Memory B cell (primary cell): ENCODE measurements at places on chromosomes 2 and 18.

GRCh38 chr2:232230560-232230959, 148.0 kb upstream of the ALPP start:
- no peak for DNase-seq

DNA sequence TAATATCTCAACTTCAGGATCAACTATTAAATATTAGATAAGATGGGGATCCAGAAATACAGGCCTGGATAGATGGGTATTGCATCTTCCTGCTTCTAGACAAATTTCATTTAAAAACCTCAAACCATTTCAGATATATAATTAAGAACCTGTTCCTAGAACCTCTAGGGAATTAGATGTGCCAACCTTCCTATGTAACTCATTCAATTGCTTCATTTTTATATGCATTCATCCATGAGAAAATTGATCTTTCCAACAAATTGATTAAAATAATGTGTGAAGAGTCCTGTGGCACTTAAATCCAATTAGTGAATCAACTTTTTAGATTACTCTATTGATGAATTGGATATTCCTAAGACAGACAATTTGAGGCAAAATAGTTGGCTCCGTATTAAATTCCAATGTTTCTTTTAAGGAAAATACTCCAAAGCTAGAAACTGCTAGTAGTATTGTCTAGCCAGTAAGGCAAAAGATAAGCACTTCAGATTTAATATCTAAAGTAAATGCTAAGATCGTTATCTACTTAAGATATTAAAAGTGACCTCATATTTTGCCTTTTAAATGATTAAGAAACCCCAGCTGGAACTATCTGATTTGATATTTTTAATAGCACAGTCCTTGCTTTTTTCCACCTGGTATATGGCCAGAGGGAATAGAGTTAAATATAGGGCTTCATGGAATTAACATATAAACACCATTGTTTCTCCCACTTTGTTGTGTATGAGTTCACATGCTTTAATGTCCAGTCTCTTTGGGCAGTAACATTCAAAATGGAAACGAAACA, 35.8 kb downstream of the DARS1 start:
- no peak for DNase-seq

DNA sequence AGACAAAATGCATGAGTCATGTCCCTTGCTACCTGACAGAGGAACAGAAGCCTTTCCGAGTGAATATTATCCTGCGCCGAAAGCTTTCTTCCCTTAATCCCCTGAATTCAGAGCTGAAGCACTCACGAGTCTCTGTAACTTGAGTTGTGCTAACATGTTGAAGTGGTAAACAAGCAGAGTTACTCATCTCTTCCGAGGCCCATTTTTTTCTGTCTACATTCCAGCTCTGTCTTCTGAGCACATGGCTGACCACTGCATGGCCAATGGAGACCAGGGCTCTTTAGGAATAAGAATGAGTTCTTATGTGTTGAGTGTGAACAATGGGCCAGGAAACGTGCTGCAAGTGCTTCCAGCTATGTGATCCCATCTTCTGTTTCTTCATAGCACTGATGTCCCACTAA, 73.1 kb upstream of the PID1 start:
- no peak for DNase-seq

DNA sequence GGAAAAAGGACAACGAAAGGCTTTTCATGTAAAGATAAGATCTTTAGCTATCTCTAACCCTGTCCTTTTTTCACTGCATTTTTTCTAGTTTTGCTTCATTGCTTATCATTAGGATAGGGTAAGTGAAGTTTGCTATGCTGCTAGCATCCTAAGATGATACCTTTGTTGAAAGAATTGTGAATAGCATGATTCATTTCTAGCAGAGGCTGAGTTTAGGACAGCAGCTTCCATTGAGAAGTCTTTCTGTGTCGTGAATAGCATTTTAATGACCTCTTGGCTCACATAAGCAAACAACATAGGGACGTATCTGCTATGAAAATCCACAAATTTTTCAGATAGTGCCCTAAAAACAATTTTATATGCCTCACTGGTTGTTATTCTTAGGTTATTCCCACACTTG, 36.4 kb upstream of the GAREM2 start:
- DNase-seq: no peak

GRCh38 chr2:176745543-176746200, 466.9 kb upstream of the HNRNPA3 start:
- DNase-seq: no peak

DNA sequence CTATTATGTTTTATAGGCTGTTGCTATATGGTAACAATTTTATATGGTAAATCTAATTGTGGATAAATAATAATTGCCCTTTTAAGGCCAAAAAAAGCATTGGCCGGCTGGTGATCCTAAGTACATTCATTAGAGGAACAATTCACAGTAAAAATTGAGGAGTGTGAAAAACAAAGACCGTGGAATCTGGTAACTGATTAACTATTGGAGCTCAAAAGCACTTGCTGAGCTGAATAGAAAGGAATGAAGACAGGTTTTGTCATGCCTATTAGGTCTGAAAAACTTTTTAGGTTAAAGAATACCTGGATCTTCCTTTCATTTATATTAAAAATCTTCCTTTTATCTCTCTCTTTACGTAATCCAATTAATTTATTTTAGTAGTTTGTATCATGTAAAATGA, 18.5 kb upstream of the RBBP8 start:
- no peak for DNase-seq

DNA sequence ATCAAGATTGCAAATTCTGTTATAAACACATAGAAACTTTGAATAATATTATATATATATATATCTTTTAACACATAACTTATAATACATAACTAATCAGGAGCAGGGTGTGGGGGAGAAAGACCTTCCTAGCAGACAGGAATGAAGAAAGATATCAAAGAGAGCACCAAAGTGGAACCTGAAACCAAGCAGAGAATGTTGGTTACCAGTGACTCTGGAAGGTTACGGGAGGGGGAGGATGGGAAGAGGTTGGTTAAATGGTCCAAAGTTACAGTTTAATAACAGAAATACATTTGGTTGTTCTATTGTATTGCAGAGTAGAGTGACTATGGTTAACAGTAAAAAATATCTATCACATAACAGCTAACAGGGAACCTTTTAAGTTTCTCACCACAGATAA, 366.7 kb downstream of the LRRTM4 start:
- no peak for DNase-seq

- DNase-seq: no peak
These were observed 94.8 kb downstream of the MYCN start for GRCh38 chr2:16034975-16035746.

DNA sequence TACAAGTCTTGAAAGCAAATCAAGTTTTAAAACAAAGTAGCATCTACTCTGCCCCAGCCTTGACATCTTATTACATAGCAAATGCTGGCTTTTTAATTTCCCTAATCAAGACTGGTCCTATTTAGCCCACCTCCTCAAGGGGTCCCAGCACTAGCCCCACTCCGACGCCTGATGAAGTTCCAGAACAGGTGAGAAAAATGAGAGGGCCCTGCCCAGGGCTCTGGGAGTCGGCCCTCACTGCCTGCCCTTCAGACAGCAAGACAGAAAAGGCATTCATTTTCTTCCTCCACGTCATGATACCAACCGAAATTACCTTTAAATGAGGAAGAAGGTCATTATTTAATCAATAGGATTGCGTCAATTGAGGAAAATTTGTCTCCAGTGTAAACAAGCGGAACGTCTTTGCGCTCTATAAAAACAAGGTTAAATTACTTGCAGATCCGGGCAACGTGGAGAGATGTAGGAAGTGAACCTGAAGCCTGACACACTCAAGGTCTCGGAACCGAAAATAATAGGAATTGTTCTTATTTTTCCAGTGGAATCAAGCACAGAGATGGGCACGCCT, 170.6 kb upstream of the PKDCC start:
- no peak for DNase-seq

GRCh38 chr2:15205562-15205961, 355.6 kb downstream of the NBAS start:
- DNase-seq: no peak

- DNase-seq: no peak
These were observed 47.4 kb upstream of the NXPH2 start for GRCh38 chr2:138827426-138828054.

- no peak for DNase-seq
These were observed 83.5 kb downstream of the IRS1 start for GRCh38 chr2:226716126-226716525.

GRCh38 chr18:37561986-37562385, 3.6 kb downstream of the CELF4 start:
- no peak for DNase-seq

- no peak for DNase-seq
These were observed 55.2 kb upstream of the FAM136A start for GRCh38 chr2:70356941-70357683.

- no peak for DNase-seq
These were observed 1098.2 kb upstream of the FANCL start for GRCh38 chr2:59339121-59339836.

DNA sequence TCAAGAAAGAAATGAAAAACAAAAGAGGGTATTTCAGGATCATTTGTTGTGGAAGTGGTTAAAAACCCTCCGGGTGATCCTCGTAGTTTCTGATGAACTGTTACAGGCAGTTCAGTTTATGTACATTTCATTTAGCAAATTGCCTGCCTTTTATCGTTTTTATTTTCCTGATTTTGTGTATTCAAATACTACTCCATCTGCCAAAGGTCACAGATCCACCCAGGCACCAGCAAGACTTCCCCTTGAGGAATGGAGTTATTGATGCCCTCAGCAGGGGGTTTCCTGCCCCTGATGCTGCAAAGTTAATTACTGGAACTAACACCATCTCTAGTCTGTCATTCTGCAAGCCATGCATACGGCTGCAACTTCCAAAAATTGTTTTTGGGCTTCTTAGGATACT, 641.9 kb downstream of the SLC4A3 start:
- no peak for DNase-seq

GRCh38 chr18:6088432-6088831, 193.1 kb upstream of the TMEM200C start:
- DNase-seq: no peak

- no peak for DNase-seq
These were observed 248.0 kb downstream of the IKZF2 start for GRCh38 chr2:212903413-212903812.

DNA sequence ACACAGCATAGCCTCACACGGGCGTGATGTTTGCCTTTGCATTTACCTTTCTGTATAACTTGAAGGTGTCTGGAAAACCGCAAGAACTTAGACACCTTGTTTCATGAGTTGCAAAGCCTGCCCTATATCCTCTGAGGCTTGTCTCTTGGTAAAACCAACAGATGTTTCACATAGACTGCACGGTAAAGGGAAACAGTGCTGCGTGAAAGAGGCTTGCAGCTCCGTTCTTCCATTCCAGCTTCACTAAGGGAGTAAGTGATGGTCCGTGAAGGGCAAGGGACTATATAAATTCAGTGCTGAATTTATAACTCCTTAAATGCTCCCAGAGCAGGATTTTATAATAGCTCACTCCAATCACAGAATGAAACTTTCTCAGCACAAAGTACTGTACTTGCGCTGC, 360.5 kb downstream of the SOX11 start:
- DNase-seq: no peak

- no peak for DNase-seq
These were observed 1310.8 kb upstream of the SLC39A10 start for GRCh38 chr2:194346193-194346592.

DNA sequence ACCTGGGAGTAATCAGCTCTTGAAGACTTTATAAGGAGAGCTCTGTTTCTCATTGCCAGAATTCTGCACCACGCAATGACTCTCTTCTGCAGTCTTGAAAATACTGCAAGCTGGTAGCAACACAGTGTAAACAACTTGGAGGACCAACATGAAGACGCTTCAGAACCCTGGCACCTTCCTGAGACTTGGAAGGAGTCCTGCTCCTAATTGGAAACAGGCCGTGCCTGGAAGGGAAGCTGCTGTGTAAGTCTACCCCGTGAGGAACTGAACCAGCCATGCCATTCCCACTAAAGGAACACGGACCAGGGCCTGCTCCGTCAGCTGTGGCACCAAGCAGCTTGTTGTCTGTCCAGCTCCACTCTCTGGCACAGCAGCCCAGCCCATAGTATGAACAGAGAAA, 171.1 kb downstream of the PAX3 start:
- DNase-seq: no peak

- DNase-seq: no peak
These were observed 327.6 kb downstream of the NCKAP5 start for GRCh38 chr2:133240491-133241223.

- no peak for DNase-seq
These were observed 433.1 kb upstream of the RAB12 start for GRCh38 chr18:8176109-8176508.
